ENCODE measurements at places on chromosomes 6 and 20.

DNA sequence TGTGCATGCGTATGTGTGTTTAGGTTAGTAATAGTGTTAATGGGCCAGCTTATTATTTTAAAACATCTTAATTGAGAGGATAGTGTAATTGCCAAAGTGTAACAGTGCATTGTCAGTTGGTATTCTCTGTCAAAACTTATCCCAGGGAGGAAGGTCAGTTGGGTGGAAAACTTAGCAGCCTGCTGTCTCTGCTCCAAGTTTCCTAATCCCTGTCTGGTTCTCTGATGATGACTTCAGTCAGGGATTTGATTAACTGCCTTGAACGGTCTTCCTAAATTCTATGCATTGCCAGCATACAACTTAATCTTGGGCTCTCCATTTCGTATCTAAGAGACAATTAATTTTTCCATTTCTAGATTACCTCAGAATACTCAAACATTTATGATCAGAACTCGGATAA lies 51.1 kb downstream of the L3MBTL3 start:
- DNase-seq: no peak

DNA sequence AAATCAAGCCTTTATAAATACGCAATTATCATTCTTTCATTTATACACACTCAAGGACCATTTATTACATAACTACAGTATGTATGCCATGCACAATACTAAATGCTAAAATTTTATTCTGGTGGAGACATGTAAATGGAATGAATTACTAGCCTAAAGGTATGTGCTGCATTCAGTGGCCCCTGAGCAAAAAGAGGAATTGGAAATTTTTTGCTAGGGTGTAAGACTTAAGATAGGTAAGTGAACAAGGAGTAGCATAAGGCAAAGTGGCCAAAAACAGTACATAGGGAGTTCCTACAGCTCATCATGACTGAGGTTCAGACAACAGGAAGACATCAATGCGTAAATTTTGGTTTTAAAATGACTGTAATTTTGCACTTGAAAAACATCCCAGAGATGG lies 2.3 kb upstream of the MTFR2 start:
- DNase-seq: no peak

DNA sequence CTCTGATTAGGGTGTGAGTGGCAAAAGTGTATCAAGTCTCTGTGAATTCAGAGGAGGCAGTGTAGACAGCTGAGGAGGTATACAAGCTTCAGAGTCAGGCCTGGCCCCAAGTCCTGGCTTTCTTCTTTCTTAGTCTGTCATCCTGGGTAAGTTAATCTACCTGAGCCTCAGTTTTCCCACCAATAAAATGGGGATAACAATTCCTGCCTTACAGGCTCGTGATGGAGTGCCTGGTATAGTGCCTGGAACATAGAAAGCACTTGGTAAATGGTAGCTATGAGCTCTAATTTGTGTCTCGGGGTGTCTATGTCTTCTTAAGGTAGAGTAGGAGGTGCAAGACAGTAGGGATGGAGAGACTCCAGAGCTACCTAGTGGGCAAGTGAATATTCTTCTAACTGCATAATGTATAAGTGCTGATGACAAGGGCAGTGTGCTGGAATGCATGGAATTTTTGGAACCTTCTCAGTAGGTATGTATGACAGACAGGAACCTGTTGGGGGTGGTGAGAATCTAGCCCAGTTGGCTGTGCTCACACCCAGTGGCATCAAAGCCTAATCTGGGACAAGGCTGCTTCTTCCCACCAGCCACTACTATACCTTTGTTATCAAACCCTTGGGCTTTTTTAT lies 4.0 kb upstream of the SCUBE3 start:
- no peak for DNase-seq

DNA sequence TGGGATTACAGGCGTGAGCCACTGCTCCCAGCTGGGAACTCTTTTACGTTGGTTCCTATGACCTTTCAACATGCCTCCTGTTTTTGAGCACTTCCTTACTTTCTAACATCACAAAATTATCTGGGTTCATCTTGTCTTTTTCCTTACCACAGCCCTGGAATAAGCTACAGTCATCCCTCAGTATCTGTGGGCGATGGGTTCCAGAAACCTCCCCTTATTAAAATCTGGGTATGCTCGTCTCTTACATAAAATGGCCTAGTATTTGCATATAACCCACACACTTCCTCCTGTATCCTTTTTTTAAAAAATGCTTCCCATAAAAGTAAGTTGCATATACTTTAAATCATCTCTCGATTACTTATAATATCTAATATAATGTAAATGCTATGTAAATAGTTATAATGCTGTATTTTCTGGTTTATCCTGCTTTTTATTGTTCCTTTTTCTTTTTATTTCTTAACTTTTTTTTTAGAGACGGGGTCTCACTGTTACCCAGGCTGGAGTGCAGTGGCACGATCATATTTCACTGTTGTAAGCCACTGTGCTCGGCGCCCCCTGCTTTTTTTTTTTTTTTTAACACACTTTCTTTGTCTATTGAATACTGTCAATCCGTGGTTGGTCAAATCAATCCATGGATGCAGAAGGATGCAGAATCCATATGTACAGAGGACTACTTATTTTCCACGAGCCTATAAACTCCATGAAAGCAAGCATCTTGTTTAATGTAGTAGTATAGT lies 9.2 kb downstream of the RPF2 start:
- no peak for DNase-seq

GRCh38 chr6:7762760-7763159 lies 36.9 kb downstream of the BMP6 start:
- no peak for DNase-seq

GRCh38 chr6:106763361-106763760 lies 134.0 kb downstream of the QRSL1 start:
- no peak for DNase-seq

- DNase-seq: no peak
These were observed 54.2 kb downstream of the MAP3K5 start for GRCh38 chr6:136737871-136738691.
